ENCODE measurements at places on chromosomes 5 and 9.

DNA sequence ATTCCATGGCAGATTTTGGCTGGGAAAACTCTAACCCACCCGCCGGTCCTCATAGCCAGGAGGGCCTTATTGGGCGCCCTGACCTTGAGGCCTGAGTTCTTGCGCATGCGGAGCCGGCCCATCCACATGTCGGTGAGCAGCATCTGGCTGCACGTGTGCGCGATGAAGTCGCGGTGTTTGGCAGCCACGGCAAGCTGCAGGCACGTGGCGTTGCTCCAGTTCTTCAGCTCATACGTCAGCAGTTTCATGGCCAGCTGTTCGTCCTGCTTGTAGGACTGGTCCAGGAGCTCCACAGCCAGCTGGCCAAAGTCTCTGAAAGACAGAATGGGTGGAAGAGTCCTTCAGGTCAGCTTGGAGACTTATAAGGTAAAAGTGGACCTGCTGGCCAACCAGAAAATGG, 204.3 kb upstream of the KLF9 start:
- no peak overlapping the region for H3K4me3 ChIP-seq
- no peaks in the 10 kb centered on the region for H3K36me3 ChIP-seq
- H3K27me3 ChIP-seq = no peaks in the 10 kb centered on the region
- no peak for DNase-seq
- H3K27ac ChIP-seq = no peak overlapping the region

DNA sequence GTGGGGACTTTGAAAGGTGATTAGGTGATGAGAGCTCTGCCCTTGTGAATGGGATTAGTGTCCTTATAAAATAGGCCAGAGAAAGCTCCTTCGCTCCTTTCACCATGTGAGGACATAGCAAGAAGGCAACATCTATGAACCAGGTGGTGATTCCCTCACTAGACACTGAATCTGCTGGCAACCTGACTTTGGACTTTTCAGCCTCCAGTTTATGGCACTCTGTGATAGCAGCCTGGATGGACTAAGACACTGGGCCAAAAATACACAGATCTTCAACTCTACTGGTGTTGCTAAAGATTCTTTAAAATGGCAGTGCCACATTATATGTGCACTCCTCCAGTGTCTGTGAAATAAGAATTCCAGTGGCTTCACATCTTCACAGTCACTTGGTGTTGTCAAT, 41.2 kb upstream of the COL15A1 start:
- H3K27me3 ChIP-seq = peaks cover 13% of the 10 kb centered on the region
- H3K4me3 ChIP-seq = no peak overlapping the region
- no peak overlapping the region for H3K27ac ChIP-seq
- H3K4me1 ChIP-seq = no peaks in the 10 kb centered on the region

GRCh38 chr5:5141625-5142525, 1.7 kb downstream of the ADAMTS16 start:
- no peaks in the 10 kb centered on the region for H3K36me3 ChIP-seq
- peak; percentile 49 for DNase-seq
- peaks cover 28% of the 10 kb centered on the region for H3K27me3 ChIP-seq

DNA sequence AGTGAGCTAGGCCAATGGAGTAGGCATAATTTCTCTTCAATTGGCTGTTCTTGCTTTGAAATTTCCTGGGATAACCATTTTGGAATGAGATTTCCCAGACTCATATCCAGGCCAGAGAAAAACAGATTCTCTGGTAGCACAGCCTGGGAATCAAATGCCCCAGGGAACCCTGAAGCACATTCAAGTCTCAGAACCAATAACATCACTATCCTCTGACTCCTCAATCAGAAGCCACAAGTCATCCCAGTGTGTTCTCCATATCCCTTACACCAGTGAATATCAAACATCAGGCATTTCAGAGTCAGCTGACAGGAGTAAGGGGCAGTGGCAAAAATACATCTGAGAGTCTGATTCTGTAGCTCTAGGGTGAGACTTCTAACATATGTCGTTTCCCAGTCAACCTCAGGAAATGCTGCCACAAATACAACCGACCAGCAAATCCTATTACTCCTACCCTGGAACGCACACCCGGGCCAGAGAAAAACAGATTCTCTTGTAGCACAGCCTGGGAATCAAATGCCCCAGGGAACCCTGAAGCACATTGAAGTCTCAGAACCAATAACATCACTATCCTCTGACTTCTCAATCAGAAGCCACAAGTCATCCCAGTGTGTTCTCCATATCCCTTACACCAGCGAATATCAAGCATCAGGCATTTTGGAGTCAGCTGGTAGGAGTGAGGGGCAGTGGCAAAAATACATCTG, 537.7 kb upstream of the NMUR2 start:
- no peaks in the 10 kb centered on the region for H3K27me3 ChIP-seq
- no peak overlapping the region for H3K27ac ChIP-seq
- H3K4me3 ChIP-seq = no peak overlapping the region

DNA sequence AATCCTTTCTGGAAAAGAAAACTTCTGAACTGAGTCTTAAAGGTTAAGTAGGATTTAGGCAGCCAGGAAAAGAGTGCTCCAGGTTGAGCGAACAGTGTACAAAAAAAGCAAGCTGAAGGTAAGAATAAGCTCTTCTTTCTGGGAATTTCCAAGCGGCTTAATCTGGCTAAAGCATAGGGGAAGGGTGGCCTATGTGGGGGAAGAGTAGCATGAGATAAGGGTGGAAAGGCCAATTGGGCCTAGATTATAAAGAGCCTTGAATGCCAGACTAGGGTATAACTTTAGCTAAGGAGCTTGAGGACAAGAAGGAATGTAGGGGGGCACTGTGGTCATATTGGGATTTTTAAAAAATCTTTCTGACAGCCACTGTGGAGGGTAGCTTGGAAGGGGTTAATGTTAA, 37.3 kb upstream of the NR5A1 start:
- peaks cover 5% of the 10 kb centered on the region for H3K27me3 ChIP-seq
- H3K27ac ChIP-seq = no peak overlapping the region
- H3K36me3 ChIP-seq = no peaks in the 10 kb centered on the region
- H3K4me3 ChIP-seq = no peak overlapping the region
- DNase-seq = no peak

- H3K4me1 ChIP-seq = no peaks in the 10 kb centered on the region
- no peak for DNase-seq
- no peak overlapping the region for H3K27ac ChIP-seq
- H3K36me3 ChIP-seq = no peaks in the 10 kb centered on the region
These were observed 161.1 kb upstream of the EFNA5 start for GRCh38 chr5:107831612-107832395.

DNA sequence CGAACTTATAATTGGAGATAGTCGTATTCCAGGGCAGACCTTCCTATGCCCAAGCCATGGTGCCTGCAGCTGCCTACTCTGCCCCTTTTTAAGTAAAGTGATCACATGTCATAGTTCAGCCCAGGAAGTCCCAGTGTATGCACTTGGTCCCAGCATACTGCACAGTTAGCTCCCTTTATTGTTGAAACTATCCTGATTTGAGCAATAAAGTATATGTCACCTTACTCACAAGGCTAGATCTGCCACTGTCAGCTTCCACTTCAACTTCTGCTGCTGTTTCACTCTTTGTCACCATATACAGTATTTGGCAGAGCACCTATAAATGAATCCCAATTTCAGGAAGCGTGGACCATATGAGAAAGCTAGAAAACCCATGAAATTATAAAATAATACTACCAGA, 103.8 kb upstream of the PTGER4 start:
- no peaks in the 10 kb centered on the region for H3K27me3 ChIP-seq
- H3K36me3 ChIP-seq = no peaks in the 10 kb centered on the region
- H3K4me3 ChIP-seq = no peak overlapping the region

- peaks cover 14% of the 10 kb centered on the region for H3K36me3 ChIP-seq
- H3K27ac ChIP-seq = peak overlapping the region; percentile 89
- peaks cover 30% of the 10 kb centered on the region for H3K4me1 ChIP-seq
- DNase-seq = no peak
- H3K4me3 ChIP-seq = peak overlapping the region; percentile 2
These were observed 74.2 kb upstream of the SUSD1 start for GRCh38 chr9:112249277-112249676.

GRCh38 chr9:17003576-17004240, 131.1 kb upstream of the CNTLN start:
- H3K4me1 ChIP-seq = no peaks in the 10 kb centered on the region
- H3K4me3 ChIP-seq = no peak overlapping the region
- H3K27ac ChIP-seq = no peak overlapping the region
- no peaks in the 10 kb centered on the region for H3K27me3 ChIP-seq
- DNase-seq = no peak
- H3K36me3 ChIP-seq = no peaks in the 10 kb centered on the region

- H3K27me3 ChIP-seq = no peaks in the 10 kb centered on the region
- no peak overlapping the region for H3K27ac ChIP-seq
- no peak for DNase-seq
- H3K4me3 ChIP-seq = no peak overlapping the region
These were observed 41.6 kb upstream of the SARDH start for GRCh38 chr9:133779516-133780403.

DNA sequence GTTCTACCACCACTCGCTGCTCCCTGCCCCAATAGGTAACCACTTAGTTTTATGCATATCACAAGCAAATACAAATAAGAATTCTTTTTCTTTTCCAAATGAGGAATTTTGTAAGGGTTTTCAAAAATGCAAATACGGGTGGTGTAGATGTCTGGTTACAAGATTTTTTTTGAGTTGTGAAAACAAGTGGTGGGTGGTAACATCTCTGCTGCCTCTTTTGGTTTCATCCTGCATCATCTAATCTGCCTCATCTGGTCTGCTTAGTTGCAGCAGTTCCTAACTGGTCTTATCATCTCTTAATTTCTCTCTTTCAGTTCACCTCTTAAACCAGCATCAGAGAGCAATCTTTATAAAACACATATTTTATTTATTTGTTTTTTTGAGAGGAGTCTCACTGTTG, 5.3 kb downstream of the NFX1 start:
- peak overlapping the region; percentile 76 for H3K27ac ChIP-seq
- H3K36me3 ChIP-seq = peaks cover 24% of the 10 kb centered on the region
- H3K27me3 ChIP-seq = no peaks in the 10 kb centered on the region
- no peak for DNase-seq
- H3K4me1 ChIP-seq = peaks cover 91% of the 10 kb centered on the region

- no peaks in the 10 kb centered on the region for H3K27me3 ChIP-seq
- no peak for DNase-seq
- H3K4me1 ChIP-seq = peaks cover 85% of the 10 kb centered on the region
- no peaks in the 10 kb centered on the region for H3K36me3 ChIP-seq
These were observed 5.1 kb upstream of the CDC42SE2 start for GRCh38 chr5:131258733-131259132.

GRCh38 chr5:147509041-147509709, 693 bp downstream of the DPYSL3 start:
- no peak for DNase-seq
- peak overlapping the region; percentile 52 for H3K4me3 ChIP-seq
- no peak overlapping the region for H3K27ac ChIP-seq
- peaks cover 2% of the 10 kb centered on the region for H3K36me3 ChIP-seq

- H3K36me3 ChIP-seq = no peaks in the 10 kb centered on the region
- H3K27ac ChIP-seq = no peak overlapping the region
- DNase-seq = no peak
- H3K4me1 ChIP-seq = no peaks in the 10 kb centered on the region
- H3K27me3 ChIP-seq = no peaks in the 10 kb centered on the region
- H3K4me3 ChIP-seq = no peak overlapping the region
These were observed 424.0 kb upstream of the BRINP1 start for GRCh38 chr9:119793218-119793617.

DNA sequence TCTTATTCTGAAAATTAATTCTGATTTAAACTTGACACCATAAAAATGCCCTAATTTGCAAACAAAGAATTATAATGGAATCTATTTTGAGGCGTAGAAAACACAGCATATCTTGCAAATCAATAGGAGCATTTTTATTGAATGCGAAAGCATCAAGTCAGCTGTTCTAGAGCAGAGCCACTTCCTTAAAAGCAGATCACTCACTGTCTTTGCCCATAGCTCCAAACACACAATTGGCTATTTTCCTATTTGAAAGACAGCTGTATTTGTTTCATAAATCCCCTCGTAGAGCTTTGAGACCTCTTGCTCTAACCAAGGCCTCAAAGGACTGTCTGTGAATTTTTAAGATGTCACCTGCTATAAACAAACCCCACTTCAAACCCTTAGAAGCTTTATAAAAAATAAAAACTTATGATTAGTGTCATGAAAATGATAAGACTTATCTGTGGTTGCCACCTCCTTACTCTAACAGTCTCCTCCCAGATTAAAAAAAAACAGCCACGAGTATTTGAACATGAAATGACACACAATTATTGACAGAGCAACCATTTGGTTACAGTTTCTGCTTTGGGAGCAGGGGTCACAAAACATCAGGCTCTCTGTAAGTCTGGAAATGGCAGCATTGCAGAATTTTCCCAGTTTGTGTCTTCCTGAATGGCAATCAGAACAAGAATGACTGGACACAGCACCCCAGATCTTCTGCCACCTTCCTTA, 75.6 kb upstream of the RASEF start:
- H3K27ac ChIP-seq = no peak overlapping the region
- H3K4me3 ChIP-seq = no peak overlapping the region
- no peak for DNase-seq
- H3K27me3 ChIP-seq = peaks cover 6% of the 10 kb centered on the region
- no peaks in the 10 kb centered on the region for H3K36me3 ChIP-seq

- no peaks in the 10 kb centered on the region for H3K36me3 ChIP-seq
- no peak overlapping the region for H3K4me3 ChIP-seq
- no peak overlapping the region for H3K27ac ChIP-seq
- no peak for DNase-seq
These were observed 171.3 kb upstream of the CDH12 start for GRCh38 chr5:23024470-23024869.

GRCh38 chr5:108720391-108720790, 27.3 kb upstream of the FER start:
- peaks cover 6% of the 10 kb centered on the region for H3K4me1 ChIP-seq
- peaks cover 15% of the 10 kb centered on the region for H3K27me3 ChIP-seq
- DNase-seq = peak; percentile 4
- H3K4me3 ChIP-seq = no peak overlapping the region
- no peak overlapping the region for H3K27ac ChIP-seq
- no peaks in the 10 kb centered on the region for H3K36me3 ChIP-seq

DNA sequence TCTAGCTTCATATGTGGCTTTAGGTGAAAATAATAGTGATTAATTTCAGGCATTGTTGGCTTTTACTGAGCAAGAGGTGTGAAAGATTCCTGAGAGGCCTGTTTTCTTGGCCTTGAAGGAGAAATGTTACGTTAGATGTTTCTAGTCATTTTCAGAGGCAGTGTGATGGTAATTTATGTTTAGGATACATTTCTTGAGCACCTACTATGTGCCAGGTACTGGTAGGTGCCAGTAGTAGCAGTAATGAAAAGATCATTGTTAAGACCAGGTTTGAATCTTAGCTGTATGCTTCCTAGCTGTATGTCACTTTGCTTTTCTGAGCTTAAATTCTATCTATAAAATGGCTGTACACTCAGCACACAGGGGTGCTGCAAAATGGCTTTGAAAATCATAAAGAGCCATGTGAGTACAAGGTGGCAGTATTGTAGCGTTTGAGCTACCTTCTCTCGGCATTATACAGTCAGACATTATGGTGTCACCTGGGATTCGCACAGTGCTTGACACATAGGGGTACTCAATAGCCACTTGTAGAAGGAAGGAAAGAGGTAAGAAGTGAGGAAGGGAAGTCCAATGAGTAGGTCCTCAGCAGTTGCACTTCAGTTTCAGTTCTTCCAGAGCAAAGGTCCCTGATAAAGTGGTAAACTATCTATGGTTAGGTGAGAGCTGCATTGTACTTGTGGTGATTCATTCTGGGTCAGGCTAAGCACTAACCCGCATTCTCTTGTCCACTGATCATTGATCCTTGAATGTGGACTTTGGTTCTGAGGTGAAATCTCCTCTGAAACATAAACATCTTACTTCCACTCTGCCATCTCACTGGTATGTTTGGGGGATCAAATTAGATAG, 166.5 kb upstream of the NR3C1 start:
- DNase-seq = no peak
- H3K4me3 ChIP-seq = no peak overlapping the region
- peaks cover 17% of the 10 kb centered on the region for H3K27me3 ChIP-seq
- peaks cover 8% of the 10 kb centered on the region for H3K4me1 ChIP-seq
- H3K27ac ChIP-seq = no peak overlapping the region

All from activated T-cell treated with anti-CD3 and anti-CD28 coated beads, Interleukin-2, amount 50 U/mL, for 72 hours (primary cell).